ENCODE measurements at places on chromosomes 1 and 21. TPM values are rescaled to one million over a fixed set of nuclear protein-coding genes. Genes with fewer than 3 reads are reported as not detected.
A peak's percentile ranks its signal among the peaks of the same experiment; 100 is the strongest.

GRCh38 chr1:165603810-165604209, 27.2 kb upstream of the MGST3 start:
- DNase-seq, result no peak

DNA sequence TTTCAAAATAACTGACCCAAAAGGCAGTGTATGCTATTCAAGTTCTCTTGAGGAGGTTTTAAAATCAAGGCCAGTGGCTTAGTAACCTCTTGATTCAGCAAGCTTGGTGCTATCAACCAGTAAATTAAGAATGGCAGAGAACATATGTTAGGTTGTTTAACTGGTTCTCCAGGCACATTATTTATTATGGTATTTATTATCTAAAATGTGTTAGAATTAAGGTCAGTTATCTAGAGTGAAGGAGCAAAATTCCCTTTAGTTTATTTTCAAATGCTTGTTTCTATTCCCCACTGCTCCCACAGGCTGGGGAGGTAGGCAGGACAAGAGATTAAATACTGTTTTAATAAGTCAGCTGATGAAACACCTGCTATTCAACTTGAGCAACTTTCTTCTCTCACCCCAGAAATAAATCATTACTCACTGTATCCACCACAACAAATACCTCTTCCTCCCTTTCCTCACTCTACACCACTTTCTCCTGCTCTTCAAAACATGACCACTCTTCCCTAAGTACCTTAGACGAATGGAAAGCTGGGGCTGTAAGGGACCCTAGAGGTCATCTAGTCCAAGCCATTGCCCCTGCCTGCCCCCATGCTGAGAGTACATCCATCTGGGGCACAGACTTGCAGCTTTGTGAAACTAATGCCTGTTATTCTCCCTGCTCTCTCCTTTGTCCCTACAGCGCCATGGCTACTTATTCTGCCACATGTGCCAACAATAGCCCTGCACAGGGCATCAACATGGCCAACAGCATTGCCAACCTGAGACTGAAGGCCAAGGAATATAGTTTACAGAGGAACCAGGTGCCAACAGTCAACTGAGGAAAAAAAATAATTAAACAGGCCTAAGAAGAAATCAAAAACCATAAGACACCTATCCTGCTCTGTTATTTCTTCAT, 71.7 kb downstream of the PRRX1 start:
- DNase-seq, result no peak

DNA sequence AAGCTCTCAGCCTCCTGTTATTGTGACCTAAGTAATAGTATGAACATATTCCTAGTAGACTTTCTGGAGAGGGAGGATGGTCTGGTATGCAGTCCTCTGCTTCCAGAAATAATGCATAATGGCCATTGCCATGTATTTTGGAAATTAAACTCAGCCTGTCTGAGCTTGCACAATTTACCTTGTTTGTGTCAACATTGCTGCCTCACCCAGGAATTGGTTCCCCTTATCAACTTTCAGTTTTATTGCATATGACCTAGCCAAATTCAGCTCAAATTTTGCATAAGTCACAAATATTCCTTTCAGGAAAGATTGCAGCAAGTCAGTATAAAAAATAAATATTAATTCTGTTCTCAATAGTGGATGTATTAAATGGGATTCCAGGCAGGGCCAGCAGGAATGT, 101.9 kb upstream of the SLC5A9 start:
- DNase-seq, result no peak

DNA sequence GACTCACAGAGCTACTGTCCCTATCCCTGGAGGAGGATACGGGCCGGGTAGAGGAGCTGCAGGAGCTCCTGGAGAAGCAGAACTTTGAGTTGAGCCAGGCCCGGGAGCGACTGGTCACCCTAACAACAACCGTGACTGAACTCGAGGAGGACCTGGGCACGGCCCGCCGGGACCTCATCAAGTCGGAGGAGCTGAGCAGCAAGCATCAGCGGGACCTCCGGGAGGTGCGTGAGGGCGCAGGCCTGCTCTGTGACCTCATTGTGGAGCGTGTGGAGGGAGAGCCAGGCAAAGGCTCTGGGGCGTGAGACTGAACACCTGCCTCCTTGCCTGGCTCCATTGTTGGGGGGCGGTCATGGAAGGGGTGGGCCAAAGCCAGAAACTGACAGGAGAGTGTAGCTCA, 19.0 kb downstream of the PPFIA4 start:
- DNase-seq, result no peak

GRCh38 chr1:235304549-235305451, 23.2 kb downstream of the ARID4B start:
- DNase-seq, result no peak

GRCh38 chr1:214012418-214012817, 24.6 kb downstream of the PROX1 start:
- no peak for DNase-seq

DNA sequence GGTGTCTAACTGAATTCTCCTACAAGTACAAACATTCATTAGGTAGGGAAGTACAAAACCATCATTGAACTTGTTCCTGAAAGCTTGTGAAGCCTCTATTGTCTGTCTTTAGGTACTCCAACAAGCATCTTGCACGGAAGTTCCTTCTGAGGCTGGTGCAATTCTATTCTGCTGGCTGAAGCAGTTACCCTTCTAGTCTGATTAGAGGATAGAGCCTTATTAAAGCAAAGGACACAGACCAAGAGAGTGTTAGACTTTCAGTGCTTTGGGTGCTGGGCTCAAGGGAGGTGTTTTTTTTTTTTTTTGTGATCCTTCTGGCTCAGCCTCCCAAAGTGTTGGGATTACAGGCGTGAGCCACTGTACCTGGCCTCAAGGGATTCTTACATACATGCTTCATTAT, 43.8 kb downstream of the HHAT start:
- no peak for DNase-seq

DNA sequence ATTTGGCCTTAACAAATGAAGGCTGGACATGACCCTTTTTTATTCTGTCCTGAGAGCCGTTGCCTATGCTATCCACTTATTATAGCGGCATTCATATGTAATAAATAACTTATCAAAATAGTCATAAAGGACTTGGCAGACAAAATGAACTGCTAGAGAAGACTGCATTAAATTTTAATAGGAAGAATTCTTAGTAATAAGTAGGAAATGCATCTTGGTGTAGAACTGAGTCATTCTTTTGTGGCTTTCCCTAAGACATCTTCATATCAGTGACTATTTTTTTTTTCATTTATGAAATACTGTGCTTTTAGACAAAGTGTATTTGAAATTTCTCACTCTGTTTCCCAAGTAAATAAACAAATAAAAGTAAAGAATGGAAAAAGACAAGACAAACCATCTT, 45.6 kb downstream of the PBX1 start:
- DNase-seq, result no peak

- peak; percentile 16 for DNase-seq
Observed at GRCh38 chr1:164524810-164525209, 34.2 kb upstream of the PBX1 start.

- DNase-seq, result no peak
Observed at GRCh38 chr1:115666206-115666605, 24.4 kb downstream of the VANGL1 start.

GRCh38 chr1:46370214-46370633, 23.9 kb upstream of the FAAH start:
- DNase-seq, result no peak

- DNase-seq, result no peak
Observed at GRCh38 chr1:67274623-67275325, 32.9 kb upstream of the IL12RB2 start.

DNA sequence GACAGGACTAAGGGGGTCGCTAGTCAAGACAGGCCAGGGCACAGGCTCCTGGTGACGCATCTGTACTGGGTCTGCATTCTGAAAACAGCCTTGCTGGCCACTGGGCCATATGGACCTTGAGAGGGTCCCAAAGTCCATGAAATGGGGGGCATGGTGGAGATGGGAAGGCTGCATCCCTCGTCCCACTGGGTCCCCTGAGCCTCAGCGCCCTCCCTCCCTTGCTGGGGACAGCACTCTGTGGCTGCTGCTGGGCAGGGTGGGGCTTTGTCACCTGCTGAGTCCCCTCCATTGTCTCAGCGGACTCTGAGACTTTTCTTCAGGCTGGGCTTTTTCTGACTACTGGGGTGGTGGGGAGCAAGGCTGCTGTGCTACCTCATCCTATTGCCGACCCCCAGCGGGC, 205.2 kb downstream of the RHOU start:
- DNase-seq, result no peak

DNAI4 gene
- 4.1 TPM for polyA plus RNA-seq

ZBTB8A gene
- polyA plus RNA-seq, result 1.9 TPM

RGS16 gene
- polyA plus RNA-seq, result 7.1 TPM

Data from adrenal gland (tissue), 19 donors.